Activated naive CD8-positive, alpha-beta T cell treated with anti-CD3 and anti-CD28 coated beads for 36 hours (primary cell): ENCODE measurements at places on chromosomes 4 and X. TPM values are rescaled to one million over a fixed set of nuclear protein-coding genes. Genes with fewer than 3 reads are reported as not detected.

GRCh38 chr4:5959211-5959982, 58.8 kb downstream of the C4orf50 start:
- no peaks in the 10 kb centered on the region for H3K36me3 ChIP-seq
- no peak overlapping the region for H3K27ac ChIP-seq
- no peaks in the 10 kb centered on the region for H3K4me1 ChIP-seq
- no peak overlapping the region for H3K4me3 ChIP-seq
- no peak for DNase-seq

- no peak overlapping the region for H3K27ac ChIP-seq
- no peak overlapping the region for H3K4me3 ChIP-seq
- DNase-seq: no peak
- no peaks in the 10 kb centered on the region for H3K36me3 ChIP-seq
- H3K27me3 ChIP-seq: peaks cover 28% of the 10 kb centered on the region
These were observed 212.4 kb upstream of the TTC29 start for GRCh38 chr4:147157860-147158701.

DNA sequence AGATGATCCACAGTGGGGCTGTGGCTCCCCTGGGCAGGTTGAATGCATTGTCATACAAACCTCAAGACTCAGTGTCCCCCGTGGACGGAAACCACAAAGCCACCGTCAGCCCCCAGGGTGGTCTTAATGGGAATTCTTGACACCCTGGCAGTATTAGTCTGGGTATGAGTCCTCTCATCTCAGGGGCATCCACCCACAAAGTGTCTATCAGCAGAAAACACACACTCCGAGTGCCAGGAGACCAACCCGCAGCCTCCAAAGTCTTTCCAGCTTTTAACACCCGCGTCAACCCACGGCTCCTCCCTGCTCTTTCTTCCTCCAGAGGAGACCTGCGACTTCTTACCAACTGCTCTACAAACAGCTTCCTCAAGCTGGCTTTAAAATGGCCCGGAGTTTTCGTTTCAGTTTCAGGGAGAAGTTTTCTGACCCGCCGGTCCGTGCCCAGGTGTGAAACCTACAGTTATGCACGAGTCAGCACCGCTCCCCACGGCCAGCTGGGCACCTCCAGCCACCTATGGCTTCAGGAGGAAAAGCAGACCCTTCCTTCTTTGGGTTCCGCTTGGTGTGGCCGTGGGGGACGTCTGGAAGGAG, 14.4 kb upstream of the ASMTL start:
- peaks cover 79% of the 10 kb centered on the region for H3K4me1 ChIP-seq
- H3K36me3 ChIP-seq: peaks cover 24% of the 10 kb centered on the region
- peak overlapping the region; percentile 54 for H3K4me3 ChIP-seq
- DNase-seq: peak; percentile 49

DNA sequence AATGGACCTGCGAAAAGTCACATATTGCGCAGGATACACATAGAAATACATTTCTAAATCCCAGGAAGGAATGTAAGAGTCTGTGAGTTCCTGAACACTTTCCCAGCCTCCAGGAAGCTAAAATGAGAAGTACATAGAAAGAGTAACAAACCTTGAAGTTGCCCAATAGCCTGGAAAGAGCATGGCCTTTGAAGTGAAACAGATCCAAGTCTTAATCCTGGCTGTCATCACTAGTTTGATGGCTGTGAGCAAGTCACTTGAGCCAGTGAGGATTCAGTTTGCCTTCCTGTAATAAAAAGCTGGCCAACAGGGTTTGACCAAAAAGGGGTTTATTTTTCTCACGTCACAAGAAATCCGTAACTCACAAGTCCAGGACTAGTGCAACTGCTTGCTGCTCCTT, 69.8 kb downstream of the ARHGEF38 start:
- no peak overlapping the region for H3K27ac ChIP-seq
- H3K4me3 ChIP-seq: no peak overlapping the region
- DNase-seq: no peak
- H3K27me3 ChIP-seq: peaks cover 3% of the 10 kb centered on the region
- no peaks in the 10 kb centered on the region for H3K36me3 ChIP-seq
- no peaks in the 10 kb centered on the region for H3K4me1 ChIP-seq

DNA sequence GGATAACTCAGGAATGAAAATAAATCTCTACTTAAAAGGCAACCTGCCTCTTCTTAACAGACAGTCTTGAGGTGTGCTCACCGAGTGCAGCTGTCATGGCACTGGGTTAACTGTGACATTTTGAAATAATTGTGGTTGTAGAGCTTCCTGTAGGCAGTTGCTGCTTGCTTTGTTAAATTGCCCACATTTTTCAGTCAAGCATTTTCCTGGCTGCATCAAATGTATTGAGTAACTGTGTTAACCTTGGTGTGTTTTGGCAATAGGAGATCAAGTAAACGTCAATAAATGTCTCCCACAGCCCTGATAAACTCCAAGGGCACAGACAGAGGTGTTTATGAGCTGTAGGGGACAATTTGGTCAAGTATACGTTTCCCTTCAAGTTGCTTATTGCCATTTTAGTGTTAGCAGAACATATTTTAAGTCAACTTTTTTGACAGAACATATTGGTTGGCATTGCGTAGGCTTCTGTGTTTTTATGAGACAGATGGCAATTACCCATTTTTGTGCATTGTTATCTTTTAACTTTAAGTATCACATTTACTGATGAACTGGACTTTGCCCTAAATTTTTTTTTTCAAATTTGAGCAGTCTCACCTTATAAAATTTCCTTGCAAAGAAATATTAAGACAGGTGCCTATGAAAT, 527.4 kb downstream of the C4orf33 start:
- DNase-seq: no peak
- H3K4me3 ChIP-seq: no peak overlapping the region
- H3K4me1 ChIP-seq: no peaks in the 10 kb centered on the region
- H3K27ac ChIP-seq: no peak overlapping the region
- H3K27me3 ChIP-seq: no peaks in the 10 kb centered on the region

DNA sequence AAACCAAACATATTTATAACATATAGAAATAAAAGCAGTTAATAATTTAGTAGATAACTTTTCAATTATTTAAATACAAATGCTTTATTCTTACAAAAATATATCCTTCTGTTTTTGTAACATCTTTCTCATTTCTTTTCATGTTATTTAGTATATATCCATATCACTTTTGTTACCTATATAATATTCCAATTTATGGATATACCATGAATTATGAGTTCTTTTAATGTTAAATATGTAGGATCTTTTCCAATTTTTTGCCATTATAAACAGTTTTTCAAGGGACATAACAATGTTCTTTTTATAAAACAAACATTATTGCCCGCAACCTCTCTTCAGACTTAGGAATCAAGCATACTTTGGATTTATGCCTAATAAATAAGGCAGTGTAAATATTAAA, 151.6 kb downstream of the PRDM5 start:
- no peak for DNase-seq
- H3K4me3 ChIP-seq: no peak overlapping the region
- no peaks in the 10 kb centered on the region for H3K4me1 ChIP-seq

DNA sequence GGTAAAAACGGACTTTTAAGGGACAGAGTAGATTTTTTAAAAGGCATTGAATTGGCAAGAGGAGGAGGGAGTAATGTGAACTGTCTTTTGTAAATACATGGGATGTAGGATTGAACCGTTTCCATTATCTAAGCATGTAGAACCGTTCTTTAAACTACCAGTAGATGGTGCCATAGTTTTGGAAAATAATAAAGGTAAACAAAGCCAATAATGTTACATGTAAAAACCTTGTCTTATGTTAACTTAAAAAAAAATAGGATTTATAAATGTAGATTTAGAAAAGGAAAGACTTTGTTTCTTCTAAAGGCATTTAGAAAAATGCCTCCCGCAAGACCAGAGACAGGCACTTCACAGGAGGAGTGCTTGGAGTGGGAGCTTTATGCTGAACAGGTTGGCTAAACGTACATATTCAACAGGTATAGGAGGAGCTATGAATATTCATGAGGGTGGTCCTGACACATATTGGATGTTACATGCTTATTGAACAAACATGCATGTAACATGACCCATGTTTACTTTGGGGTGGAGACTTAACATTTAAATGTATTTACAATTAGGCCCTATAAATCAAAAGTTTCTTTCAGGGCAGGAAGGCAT, 45.5 kb upstream of the FAM241A start:
- peaks cover 5% of the 10 kb centered on the region for H3K4me1 ChIP-seq
- H3K36me3 ChIP-seq: no peaks in the 10 kb centered on the region
- no peak overlapping the region for H3K27ac ChIP-seq
- no peak overlapping the region for H3K4me3 ChIP-seq
- H3K27me3 ChIP-seq: no peaks in the 10 kb centered on the region

GRCh38 chr4:148273501-148273986, 168.7 kb downstream of the NR3C2 start:
- peaks cover 14% of the 10 kb centered on the region for H3K36me3 ChIP-seq
- no peak for DNase-seq
- peaks cover 18% of the 10 kb centered on the region for H3K4me1 ChIP-seq
- H3K4me3 ChIP-seq: no peak overlapping the region
- H3K27me3 ChIP-seq: no peaks in the 10 kb centered on the region

- no peaks in the 10 kb centered on the region for H3K4me1 ChIP-seq
- no peak overlapping the region for H3K4me3 ChIP-seq
- no peaks in the 10 kb centered on the region for H3K27me3 ChIP-seq
These were observed 615.1 kb downstream of the ANKRD50 start for GRCh38 chr4:124097447-124097846.

DNA sequence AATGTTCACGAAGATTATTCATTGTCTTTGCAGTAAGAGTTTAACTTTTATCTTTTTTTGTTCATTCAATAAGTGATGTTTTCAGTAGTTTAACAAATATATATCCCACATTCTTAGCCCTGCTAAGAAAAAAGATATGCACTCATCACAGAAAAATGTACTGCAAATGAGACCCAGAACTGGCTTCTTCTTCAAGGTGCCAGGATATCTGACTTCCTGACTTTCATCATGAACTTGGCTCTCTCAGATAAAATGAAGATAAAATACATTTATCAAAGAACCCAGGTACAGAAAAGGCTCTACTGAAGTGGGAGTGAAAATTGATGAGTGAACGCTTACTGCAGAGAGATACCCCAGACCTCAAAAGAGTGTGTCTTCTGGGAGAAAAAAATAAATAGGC, 177.8 kb upstream of the DKK2 start:
- no peak for DNase-seq
- H3K27me3 ChIP-seq: no peaks in the 10 kb centered on the region
- H3K4me1 ChIP-seq: no peaks in the 10 kb centered on the region
- H3K4me3 ChIP-seq: no peak overlapping the region
- H3K36me3 ChIP-seq: no peaks in the 10 kb centered on the region
- no peak overlapping the region for H3K27ac ChIP-seq

DNA sequence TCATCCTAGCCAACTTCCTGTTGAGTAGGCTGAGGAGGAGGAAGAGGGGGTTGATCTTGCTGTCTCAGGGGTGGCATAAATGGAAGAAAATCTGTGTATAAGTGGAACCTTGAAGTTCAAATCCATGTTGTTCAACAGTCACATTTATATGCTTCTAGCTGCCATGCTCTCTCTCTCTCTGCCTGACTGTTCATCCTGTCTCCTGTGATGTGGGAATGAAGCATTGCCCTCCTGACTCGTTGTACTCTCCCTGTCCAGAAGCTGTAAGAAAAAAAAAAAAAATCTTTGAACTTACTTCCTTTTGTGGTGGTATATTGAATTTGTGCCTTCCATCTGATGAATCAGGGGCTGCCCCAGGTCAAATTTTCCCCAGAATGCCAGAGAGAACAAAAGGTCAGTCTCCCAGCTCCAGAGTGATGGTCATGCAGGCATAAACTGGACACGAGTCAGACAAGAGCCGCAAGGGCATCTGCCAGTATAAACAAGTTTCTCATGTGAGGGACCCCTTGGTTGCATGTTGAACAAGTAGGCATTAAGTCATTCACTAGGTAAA, 257.0 kb downstream of the IDS start:
- H3K4me1 ChIP-seq: peaks cover 4% of the 10 kb centered on the region
- H3K27me3 ChIP-seq: peaks cover 4% of the 10 kb centered on the region
- H3K27ac ChIP-seq: no peak overlapping the region
- H3K4me3 ChIP-seq: no peak overlapping the region

DNA sequence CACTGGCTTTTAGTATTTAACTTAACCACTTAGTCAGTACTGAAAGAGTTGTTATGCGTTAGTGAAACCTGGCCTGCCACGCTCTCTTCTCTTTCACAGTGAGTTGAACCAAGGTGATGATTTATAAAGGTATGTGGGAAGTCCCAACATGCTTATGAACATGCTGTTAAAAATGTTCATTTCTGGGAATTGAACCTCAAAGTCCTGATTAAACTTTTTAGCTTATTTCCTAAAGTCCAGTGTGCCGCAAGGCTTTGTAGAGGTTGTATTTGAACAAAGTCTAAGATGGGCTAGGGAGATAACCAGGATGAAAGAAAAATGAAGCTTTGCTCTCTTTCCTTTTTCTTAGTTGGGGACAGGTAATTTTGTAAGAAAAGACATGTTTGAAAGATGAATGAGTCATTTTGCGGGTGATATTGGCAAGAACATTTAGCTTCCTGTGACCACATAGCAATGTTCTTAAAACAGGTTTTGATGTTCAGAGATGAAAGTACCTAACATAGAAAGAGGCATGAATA, 270.3 kb downstream of the DTHD1 start:
- peaks cover 4% of the 10 kb centered on the region for H3K4me1 ChIP-seq
- peak; percentile 5 for DNase-seq
- H3K27me3 ChIP-seq: peaks cover 4% of the 10 kb centered on the region
- H3K4me3 ChIP-seq: no peak overlapping the region

GRCh38 chr4:25972984-25973745, 59.1 kb downstream of the SMIM20 start:
- DNase-seq: no peak
- H3K36me3 ChIP-seq: no peaks in the 10 kb centered on the region
- no peak overlapping the region for H3K27ac ChIP-seq
- no peak overlapping the region for H3K4me3 ChIP-seq
- H3K27me3 ChIP-seq: peaks cover 12% of the 10 kb centered on the region

BEND2 gene
- not detected for total RNA-seq

CT45A5 gene
- total RNA-seq: not detected

GAGE2A gene
- total RNA-seq: not detected

IL13RA1 gene
- total RNA-seq: 0.47 TPM

TLR2 gene
- total RNA-seq: 1.2 TPM

NOCT gene
- total RNA-seq: 21.5 TPM

RAB39B gene
- total RNA-seq: 13.2 TPM

PABPC5 gene
- total RNA-seq: not detected
